ENCODE measurements at places on chromosomes 6 and 20.

GRCh38 chr6:117829594-117830319 is 77.3 kb upstream of the SLC35F1 start:
- peak; percentile 21 for DNase-seq

DNA sequence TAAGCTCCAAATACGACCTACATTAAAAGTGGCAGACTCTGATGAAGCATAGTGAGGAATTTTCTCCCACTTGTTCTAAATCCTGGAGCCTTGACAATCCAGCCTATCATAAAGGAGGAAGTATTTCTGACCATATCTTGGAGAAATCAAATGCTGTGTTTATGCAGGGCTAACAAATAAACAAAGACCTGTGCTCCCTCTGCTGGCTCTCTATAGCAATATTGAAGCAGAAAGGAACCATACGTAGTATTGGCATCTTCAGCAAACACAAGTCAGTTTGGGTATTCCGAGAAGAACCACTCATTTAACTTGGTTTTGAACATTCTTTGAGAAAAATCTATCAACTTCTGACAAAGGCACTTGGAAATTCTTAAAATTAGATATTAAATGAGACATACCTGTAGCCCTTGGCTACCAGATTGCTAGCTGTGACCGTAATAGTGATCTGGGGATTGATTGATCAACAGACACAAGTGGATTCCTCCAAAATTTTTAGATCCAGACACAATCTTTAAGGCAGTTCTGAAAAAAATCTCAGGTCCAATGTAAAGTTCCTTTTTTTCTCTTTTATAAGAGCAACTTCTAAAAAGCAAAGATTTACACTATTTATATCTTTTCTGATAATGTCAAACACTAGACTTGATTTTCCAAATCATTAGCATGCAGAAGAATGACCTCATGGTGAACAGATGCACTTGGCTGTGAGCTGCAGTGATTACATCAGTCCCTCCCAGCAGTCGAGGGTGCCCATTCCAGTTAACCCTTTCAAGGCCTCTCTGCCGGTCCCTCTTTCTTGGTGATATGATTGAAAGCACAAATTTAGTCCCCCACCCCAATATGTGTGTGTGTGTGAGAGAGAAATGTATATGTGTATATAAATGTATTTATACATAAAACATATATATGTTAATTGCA is 40.2 kb downstream of the INSM1 start:
- peak; percentile 25 for DNase-seq

GRCh38 chr20:15789079-15789478 is 784.2 kb downstream of the KIF16B start:
- no peak for DNase-seq

GRCh38 chr6:104428184-104428583 is 431.5 kb downstream of the HACE1 start:
- no peak for DNase-seq

Data from NB4 (cell line).